Neural crest cell (in vitro differentiated cells): ENCODE measurements at places on chromosomes 3 and 15.

DNA sequence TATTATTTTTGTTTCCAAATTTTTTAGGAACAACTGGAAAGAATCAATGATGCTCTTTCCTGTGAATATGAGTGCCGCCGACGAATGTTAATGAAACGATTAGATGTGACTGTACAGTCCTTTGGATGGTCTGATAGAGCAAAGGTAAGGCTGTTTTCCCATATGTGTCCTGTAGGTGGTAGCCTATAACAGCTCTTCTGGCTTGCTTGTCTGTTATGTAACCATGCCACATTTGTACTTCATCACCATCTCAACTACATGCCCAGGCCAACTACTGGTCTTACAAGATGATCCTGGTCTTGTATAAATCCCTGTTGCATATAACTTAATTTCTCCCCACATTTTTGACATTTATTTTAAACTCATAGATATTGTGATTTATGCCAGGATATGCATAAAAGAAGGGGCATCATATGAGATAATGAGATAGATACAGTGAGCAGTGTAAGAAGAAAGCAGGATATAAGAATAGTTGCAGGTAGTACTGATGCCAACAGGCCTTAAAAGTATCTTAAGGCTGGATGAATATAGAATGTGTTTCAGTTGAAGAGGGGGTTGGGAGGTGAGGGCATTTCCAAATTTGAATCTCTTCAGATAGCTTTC, 20.3 kb downstream of the FAM98B start:
- no peak for DNase-seq

- DNase-seq = no peak
These were observed 70.0 kb downstream of the PGPEP1L start for GRCh38 chr15:98937413-98938104.

DNA sequence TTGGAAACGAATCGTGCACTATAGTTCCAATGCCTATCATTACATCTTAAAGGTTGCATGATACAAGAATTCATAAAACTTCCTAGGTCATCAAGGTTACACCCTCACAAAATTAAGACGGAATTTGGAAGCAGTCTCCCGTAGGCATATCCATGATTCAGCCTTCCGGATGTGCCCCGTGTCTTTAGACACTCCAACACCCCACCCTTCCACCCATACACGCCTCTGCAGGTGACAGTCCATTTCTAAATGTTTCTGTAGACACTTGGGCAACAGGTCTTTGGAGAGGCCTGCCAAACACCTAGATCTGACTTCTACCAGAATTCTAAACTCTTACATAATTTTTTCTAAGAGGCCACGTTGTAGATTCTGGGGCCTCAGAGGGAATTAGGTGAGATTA, 49.8 kb downstream of the LDHAL6B start:
- no peak for DNase-seq

DNA sequence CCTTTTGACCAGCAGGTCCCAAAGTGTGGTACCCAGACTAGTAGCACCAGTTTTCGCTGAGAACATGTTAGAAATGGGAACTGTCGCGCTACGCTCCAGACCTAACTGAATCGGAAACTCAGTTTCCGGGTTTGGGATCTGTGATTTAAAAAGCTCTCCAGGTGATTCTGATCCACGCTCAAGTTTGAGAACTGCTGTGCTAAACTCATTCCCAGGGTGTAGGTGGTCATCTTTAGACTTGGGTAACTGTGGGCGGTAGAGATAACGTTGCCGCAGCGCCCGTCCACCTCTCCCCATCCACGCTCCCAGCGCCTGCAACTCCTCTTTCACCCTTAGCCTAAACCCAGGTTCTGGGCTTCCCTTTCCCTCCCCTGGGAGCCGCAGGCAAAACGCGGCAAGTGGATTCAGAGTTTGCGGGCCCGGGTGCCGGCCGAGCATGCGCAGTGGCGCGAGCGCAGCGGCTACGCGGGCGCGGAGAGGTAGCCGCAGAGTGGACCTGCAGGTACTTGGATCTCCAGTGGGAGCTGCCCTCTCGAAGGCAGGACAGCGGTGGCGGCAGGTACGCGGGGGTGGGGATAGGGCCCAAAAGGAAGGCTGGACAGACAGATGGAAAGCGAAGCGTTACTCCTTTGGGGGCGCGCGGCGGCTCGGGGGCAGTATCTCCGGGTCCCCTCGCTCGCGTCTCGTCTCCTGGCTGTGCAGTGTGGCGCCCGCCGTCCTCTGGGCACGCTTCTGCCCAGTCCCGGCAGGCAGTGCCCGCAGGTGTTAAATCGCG, at the start of gene PLS1:
Gene PLS1 (plus strand): TSS at position 443 of the 775 bp plus-strand sequence. CDS start 67,845 bp downstream, outside the sequence.
- peak; percentile 93 for DNase-seq

- DNase-seq = no peak
These were observed 112.9 kb downstream of the CORO2B start for GRCh38 chr15:68691705-68692104.

DNA sequence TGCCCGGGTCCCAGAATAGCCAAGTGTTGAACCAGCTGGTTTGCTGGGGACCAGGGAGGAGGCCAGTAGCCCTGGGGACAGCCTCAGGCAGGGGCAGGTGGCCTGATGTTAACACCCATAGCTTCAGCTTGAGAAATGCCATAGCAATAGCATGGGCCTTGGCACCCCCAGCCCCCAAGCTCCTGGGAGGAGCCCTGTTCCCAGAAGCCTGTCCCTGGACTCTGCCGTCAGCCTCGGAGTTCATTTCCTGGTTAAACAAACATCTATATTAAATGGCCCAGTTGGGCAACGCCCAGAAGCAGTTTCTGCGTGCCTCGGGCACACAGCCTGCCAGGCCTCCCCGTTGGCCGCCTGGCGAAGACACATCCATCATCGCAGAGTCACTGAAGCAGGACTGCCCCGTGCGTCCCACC, 58.2 kb downstream of the FGD5 start:
- no peak for DNase-seq

DNA sequence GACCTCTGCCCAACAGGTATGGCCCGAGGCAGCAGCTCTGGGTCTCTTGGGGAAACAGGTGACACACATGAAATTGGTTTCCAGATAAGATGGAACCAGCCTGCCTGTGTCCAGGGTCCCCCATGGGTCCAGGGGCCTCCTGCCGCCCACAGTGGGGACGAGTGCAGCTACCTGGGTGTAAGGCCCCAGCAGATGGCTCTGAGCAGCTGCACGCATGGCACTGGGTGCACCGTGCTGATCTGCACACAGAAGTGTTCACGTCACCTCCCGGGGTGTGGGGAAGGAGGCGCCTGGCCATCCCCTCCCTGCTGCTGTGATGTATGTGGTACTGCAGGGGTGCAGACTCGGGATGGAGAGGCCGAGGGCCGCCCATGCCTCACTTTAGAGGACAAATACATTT, 63.6 kb downstream of the NIPA2 start:
- no peak for DNase-seq

- DNase-seq = no peak
These were observed 403.5 kb downstream of the DIPK2A start for GRCh38 chr3:144375088-144375487.

GRCh38 chr3:173622166-173622565, 224.6 kb downstream of the NLGN1 start:
- no peak for DNase-seq

GRCh38 chr3:34066328-34066727, 267.9 kb downstream of the PDCD6IP start:
- no peak for DNase-seq

- DNase-seq = no peak
These were observed 8.4 kb upstream of the LEKR1 start for GRCh38 chr3:156817646-156818272.

DNA sequence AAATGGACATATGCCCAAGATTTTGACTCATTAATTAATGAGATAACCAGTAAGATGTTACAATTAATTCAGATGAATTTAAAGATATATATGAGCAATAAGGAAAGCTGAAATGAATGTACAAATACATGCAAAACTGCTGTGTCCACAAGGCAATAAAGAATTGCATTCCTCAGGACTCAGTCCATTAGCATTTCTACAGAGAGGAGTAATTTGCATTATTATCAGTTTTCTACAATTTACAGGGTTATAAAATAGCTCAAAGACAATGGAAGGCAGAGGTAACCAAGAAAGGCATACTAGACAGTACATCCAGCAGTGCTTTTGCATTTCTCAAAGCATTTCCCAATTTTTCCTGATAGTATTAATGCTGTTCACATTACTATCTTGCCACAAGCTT, 377.1 kb upstream of the GOLIM4 start:
- DNase-seq = no peak

GRCh38 chr3:23111797-23112196, 91.3 kb upstream of the UBE2E2 start:
- no peak for DNase-seq

DNA sequence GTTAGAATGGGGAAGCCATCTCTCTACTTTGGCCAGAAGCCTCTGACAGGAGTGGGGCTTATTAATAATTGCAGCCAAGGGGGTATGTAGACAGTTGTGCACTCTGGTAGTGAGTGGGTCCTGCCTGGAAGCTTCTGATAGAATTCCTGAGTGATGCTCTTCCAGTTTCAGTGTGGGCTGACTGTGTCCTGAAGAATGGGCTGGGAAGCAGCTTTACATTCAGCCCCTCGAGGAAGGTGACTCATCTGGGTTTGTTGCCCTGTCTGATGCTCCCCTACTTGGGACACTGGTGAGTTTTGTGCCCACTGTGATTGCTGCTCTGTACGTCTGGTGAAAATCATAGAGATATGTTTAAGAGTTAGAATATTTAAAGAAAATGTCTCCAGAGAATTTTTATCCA, 444.7 kb upstream of the RBMS3 start:
- DNase-seq = no peak

- DNase-seq = no peak
These were observed 36.9 kb downstream of the NCK1 start for GRCh38 chr3:136898954-136899353.

- DNase-seq = no peak
These were observed 123.4 kb downstream of the ABI3BP start for GRCh38 chr3:100869787-100870186.

DNA sequence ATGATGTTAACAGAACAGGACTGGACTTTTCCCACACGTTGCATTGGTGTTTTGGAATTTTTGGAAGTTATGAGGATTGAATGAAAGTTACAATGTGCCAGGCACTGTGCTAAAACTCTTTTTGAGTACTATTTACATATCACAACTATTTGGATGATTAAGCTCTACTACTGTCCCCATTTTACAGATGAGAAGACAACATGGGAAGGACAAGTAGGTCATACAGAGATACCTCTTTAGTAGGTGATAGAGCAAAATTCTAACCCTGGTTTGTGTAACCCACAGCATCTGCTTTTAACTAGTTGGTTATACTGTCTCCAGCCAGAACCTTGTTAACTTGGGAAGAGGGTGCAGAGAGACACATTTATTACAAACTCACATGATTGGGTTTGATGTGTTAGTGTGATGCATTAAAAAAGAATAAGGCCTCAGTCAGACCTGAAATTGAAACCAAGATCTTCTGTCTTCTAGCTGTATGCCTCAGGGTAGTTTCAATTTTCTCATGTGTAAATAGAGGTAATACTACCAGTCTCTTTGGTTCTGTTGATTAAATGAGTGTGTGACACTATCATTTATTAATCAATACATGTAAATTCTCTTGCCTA, 1.4 kb downstream of the NDUFB4 start:
- DNase-seq = no peak

GRCh38 chr3:142244056-142244455, 18.7 kb upstream of the GK5 start:
- DNase-seq = no peak

- no peak for DNase-seq
These were observed 29.9 kb upstream of the CCDC80 start for GRCh38 chr3:112670824-112671223.

GRCh38 chr3:99365396-99365795, 273.0 kb upstream of the COL8A1 start:
- no peak for DNase-seq

GRCh38 chr3:24270204-24270691, 224.4 kb downstream of the THRB start:
- no peak for DNase-seq

GRCh38 chr3:29591579-29591978, 310.7 kb downstream of the RBMS3 start:
- DNase-seq = no peak

- no peak for DNase-seq
These were observed 110.3 kb upstream of the MITF start for GRCh38 chr3:69628951-69629350.
